HEK293T (cell line): ENCODE measurements at places on chromosomes 3 and 15.

GRCh38 chr3:82410366-82410765, 648.9 kb upstream of the GBE1 start:
- no peak for DNase-seq

- DNase-seq: no peak
These were observed 677.5 kb downstream of the ZPLD1 start for GRCh38 chr3:103112273-103112672.

- DNase-seq: peak; percentile 59
These were observed 105.4 kb downstream of the LINGO1 start for GRCh38 chr15:77527164-77527778.

GRCh38 chr15:63291507-63291906, 14.1 kb downstream of the APH1B start:
- DNase-seq: no peak

DNA sequence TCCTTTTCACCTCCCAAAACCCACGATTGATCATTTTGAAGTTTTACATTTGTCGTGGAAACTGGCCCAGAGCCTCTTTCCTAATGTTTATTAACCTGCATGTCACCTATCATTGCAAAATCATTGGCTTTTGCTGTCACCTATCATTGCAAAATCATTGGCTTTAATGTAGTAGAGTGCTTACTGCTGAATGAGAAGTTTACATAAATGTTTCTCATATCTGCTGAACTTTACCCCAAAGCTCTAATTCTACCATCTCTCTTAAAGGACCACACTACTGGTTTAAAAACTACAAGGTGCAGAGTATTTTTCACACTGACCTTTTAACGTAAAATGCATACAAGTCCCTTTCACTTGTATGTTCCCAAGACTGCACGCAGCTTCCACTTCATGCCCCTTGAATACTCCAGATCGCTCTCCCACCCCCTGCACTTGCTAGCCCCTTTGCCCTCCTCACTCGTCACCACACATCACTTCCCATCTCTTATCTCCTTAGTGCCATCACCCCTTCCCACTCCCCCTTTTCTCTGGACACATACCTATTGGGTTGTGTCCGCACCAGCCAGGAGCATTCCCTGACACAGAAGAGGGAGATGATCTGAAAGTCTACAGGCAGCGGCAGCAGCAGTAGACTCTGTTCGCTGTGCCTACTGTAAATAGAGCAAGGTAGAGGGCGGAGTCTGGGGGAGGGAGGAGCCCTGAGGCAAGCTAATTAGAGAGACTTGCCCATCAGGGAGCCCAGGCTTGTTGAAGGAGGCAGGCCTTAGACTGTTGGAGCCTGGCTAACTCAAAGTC, 30.2 kb upstream of the ATOSA start:
- peak; percentile 46 for DNase-seq

DNA sequence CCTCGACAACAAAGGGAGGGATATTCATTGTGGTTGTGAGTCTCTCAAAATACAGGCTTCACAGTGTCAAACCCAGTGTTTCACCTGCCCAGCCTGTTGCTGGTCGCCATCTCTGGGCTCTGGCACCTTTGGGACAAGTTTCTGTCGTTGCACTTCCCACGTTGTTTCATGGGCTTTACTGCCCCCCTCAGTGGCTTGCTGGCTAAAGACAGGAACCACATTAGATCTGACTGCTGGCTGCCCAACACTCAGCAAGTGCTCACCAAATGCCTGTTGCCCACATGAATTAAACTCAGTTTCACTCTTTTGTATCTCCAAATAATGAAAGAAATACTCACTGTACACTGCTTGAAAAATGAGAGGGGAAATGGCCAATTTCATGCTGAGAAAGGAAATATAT, 27.6 kb downstream of the FOXL2 start:
- no peak for DNase-seq

GRCh38 chr3:53689681-53690080, 156.5 kb downstream of the CHDH start:
- no peak for DNase-seq

DNA sequence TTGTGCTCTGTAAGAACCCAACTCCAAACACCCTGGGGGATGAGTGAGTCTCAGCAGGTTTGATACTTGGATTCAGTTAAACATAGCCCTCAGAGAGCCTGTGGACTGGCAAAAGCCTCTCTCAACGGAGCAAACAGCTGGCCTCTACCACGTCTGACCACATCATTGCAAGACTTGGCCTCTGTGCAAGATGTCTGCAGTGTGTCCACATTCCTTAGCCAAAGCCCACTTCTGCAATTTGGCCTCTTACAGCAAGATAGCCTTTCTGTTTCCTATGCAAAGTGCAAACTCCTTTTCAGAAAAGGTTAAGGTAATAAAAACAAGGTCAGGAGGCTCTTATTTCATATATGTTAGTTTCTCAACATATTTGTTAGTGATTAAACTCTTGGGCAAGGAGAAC, 27.9 kb downstream of the FBN1 start:
- no peak for DNase-seq

- DNase-seq: no peak
These were observed 361.4 kb upstream of the CFAP20DC start for GRCh38 chr3:59411186-59411585.

DNA sequence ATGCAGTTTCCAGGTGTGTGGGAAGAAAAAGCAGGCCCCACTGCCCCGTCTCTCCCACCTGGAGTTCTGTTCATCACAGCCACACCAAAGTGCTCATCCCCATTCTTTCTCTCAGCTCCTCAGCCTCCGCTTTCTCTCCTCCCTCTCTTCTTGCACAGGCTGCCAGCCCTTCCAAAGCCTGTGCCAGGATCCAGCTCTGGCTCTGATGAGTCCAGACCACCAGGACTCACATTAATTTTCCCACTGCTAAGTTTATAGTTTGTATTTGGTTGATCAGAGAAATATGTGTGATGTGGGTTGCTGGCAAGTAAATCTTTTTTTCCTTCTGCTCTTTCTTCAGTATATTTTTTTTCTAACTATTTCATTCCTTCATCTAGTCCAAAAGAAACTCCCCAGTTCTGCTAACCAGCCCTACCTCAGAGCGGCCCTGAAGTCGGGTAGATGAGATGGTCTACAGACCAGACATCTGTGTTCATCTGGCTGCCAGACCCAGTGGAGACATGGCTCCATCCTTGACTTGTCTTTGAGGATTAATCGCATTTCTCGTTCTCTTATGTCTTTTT, 49.8 kb downstream of the BOC start:
- no peak for DNase-seq

DNA sequence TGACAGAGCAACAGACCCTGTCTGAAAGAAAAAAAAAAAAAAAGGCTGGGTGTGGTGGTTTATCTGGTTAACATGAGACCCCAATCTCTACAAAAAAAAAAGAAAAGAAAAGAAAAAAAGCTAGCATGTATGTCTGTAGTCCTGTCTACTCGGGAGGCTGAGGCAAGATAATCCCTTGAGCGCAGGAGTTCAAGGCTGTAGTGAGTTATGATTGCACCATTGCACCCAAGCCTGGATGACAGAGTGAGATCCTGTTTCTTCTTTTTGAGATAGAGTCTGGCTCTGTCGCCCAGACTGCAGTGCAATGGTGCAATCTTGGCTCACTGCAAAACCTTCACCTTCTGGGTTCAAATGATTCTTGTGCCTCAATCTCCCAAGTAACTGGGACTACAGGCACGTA, 8.4 kb upstream of the DHX30 start:
- no peak for DNase-seq

- DNase-seq: no peak
These were observed 688 bp downstream of the SETD5 start for GRCh38 chr3:9397906-9398699.

DNA sequence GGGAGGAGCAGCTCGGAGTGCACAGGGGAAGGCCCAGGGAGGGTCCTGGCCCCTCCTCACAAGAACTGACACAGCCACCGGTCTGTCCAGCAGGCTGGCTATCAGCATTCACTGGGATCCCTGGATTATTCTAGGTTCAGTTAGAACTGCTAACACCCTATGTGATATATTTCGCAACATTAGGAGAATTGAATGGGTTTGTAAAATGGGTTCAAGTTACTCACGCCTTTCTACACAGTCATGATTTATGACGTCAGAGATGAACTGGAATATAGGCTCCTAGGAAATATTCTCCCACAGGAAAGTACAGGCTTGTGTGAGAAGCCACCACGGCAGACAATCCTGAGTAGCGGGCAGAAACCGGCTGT, 969 bp upstream of the BSN start:
- DNase-seq: no peak

- DNase-seq: no peak
These were observed 48.1 kb downstream of the SH3BP5 start for GRCh38 chr3:15284121-15284889.

DNA sequence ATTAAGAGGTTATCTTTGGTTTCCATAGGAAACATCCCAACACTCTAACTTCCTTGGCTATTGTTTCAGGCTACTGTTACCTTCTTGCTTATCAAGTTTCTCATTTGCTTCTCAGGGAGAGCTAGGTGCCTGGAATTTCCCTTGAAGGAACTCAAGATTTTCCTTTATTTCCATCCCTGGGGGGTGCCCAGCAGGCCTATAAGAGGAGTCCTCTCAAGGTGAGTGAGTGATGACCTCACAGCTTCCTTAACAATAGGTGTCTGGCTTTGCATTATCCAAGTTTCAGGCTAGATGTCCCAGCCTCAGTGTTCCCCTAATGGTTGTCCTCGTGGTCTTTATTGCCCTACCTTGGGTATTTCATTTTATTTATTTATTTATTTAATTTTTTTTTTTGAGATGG, 12.1 kb upstream of the CTSH start:
- DNase-seq: no peak

GRCh38 chr15:70856884-70857561, 3.1 kb upstream of the LARP6 start:
- no peak for DNase-seq

DNA sequence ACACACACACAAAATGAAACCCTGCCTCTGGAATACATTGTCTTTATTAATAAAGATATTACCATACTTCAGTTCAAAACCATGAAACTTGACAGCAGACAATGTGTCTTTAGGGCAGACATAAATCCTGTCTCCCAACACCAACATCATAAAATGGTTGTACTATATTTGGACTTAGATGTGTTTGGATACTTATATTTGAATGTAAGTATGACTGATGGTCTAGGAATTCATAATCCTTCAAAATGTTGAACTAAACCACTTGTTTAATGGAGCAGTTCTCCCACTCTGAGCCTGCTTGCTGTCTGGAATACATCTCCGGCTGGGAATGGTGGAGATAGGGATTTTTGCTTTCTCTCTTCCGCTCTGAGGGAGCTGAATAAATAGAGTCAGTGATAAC, 10.6 kb downstream of the FBN1 start:
- DNase-seq: no peak

- no peak for DNase-seq
These were observed 25.3 kb downstream of the BFSP2 start for GRCh38 chr3:133424937-133425869.

- DNase-seq: no peak
These were observed 201.8 kb downstream of the ABHD5 start for GRCh38 chr3:43892526-43892925.

DNA sequence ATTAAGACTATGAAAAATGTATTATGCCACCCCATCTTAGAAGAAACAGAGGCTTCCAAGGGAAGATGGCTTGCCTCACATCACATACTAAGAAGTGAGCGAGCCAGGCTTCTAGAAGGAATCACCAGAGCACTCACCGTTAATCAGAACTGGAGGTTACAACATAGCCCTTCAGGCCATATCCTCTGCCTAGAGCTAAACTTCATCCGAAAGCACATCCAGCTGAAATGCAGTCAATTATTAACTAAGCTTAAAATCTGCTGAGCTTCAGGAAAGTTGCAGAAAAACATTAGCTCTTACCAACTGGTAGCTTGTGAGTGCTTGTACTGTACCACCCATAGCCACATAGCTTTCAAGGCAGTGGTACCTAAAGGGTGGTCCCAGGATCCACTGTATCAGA, 483.2 kb downstream of the TBL1XR1 start:
- no peak for DNase-seq

- no peak for DNase-seq
These were observed 12.4 kb upstream of the ZMAT3 start for GRCh38 chr3:179083977-179084376.

DNA sequence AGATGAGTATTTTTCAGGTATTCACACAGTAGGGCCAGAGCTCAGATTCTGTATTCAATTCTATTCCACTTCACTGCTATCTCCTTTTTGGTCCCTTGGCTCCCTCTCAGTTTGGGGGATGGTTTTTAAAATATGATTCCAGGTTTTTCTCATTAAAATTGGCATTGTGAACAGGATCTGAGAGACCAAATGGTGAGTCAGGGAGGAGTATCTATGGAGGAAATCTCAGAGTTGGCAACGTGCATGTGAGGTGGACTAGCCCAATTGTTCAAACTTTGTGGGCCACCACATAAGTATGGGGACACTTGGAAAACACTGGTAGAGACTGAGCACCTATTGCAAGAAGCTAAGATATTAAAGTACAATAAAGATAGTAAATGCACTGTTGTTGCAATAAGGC, 53.9 kb upstream of the TTC14 start:
- no peak for DNase-seq

- DNase-seq: no peak
These were observed 12.2 kb upstream of the MAPK6 start for GRCh38 chr15:52006702-52007340.

GRCh38 chr3:71011565-71012287, 571.8 kb downstream of the FOXP1 start:
- DNase-seq: no peak

GRCh38 chr15:96362755-96363651, 32.5 kb downstream of the NR2F2 start:
- no peak for DNase-seq

DNA sequence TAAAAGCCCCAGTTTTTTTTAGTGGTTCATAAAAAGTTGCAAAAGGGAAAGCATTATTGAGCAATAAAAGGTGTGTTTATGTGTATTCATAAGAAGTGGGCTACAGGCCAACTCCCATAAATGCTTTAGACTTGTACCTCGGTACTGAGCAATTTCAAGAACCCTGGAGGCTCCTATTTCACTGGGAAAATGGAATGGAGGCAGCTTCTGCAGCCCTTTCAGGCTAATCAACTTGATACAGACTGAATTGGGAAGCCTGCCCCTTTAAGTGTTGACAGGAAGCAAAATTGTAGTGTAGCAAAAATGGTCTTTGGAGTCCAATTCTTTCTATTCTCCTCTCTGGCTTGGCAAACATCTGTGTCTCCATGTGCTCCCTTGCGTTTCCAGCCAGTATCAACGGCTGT, 118.8 kb downstream of the ECT2 start:
- DNase-seq: no peak

DNA sequence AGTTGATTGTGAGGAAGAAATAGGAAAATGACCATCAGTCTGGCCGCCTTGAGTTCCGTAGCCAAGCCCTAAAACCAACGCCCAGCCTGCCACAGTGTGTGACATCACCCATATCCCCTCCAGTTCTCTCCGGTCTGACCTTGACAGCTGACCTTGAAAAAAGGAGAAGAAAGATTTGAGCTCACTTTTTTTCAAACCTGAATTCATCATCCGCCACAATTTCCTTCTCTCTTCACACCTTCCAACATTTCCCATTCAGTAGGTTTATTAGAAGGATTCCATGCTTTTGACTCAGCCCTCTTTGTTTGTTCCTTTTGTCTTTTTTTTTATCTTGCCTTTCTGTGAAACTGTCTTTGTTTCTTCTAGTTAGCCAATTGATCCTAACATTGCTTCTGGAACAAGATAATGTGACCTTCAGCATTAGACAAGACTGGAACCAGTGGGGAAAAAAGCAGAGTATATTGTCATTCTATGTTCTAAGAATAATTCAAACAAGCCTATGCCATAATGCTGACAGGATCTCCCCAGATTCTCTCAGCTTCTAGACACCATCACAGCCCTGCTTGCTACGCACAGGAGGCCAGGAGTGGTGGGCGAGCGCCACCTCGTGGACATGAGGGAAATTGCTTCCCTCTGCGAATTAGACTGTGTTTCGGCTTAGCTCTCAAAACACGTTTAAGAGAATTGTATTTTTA, 283.1 kb downstream of the FGF12 start:
- DNase-seq: peak; percentile 64
